Dermis microvascular lymphatic vessel endothelial cell (primary cell): ENCODE measurements at places on chromosomes 16 and 17. TPM values are rescaled to one million over a fixed set of nuclear protein-coding genes. Genes with fewer than 3 reads are reported as not detected.

The AGRP gene
- not detected in 2 replicates for total RNA-seq

The NFAT5 gene
- 22.1 and 42.5 TPM in 2 replicates for total RNA-seq

The MARVELD3 gene
- 0.39 and 0.51 TPM in 2 replicates for total RNA-seq

The GPR142 gene
- 0.13 TPM in 1 of 2 replicates, not detected in the other for total RNA-seq

The BCL6B gene
- 57.9 and 85.0 TPM in 2 replicates for total RNA-seq

The SLC22A31 gene
- total RNA-seq, result under 0.01 TPM in 1 of 2 replicates, not detected in the other

The GAS2L2 gene
- total RNA-seq, result under 0.01 TPM in 1 of 2 replicates, not detected in the other

DNA sequence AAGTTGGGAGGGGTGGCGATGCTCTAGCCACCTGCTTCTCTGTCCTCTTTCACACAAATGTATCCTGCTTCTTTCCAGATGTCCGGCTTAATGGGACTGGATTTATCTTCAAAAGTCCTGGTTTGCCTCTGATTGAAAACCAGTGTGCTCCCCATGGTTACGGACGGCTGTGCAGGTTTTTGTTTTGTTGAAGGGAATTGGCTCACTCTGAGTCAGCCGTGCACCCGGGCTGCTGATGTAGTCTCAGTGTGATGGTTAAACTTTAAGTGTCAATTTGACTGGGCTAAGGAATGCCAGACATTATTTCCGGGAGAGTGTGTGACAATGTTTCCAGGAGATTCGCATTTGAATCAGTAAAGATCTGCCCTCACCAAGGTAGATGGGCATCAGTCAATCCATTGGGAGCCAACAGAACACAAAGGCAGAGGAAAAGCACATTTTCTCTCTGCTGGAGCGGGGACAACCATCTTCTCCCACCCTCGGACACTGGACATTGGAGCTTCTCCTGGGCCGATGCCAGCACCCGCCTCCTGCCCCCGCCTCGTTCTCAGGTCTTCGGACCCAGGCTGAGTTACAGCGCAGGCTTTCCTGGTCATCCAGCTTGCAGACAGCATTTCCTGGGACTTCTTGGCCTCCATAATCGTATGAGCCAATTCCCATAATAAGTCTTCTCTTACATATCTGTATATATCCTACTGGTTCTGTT, 126.9 kb upstream of the TNRC6C start:
- no peak for DNase-seq

DNA sequence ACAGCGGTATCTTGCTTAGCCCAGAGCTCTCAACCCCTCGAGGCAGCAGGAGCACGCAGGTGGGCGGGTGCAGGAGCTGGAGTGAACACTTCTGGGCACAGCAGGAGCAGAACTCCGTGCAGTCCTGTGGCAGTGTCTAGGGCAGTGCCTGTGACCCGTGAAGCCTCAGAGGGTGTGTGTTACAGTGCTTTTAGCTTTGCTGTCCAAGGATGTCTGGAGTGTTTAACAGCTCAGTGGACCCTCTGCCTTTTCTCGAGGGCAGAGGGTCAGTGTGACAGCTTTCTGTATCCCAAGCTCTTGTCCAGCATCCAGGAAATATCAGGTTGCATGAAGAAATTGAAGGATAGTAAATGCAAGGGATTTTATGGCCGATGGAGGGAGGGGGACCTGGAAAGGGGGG, 16.4 kb upstream of the SSTR5 start:
- DNase-seq, result no peak

DNA sequence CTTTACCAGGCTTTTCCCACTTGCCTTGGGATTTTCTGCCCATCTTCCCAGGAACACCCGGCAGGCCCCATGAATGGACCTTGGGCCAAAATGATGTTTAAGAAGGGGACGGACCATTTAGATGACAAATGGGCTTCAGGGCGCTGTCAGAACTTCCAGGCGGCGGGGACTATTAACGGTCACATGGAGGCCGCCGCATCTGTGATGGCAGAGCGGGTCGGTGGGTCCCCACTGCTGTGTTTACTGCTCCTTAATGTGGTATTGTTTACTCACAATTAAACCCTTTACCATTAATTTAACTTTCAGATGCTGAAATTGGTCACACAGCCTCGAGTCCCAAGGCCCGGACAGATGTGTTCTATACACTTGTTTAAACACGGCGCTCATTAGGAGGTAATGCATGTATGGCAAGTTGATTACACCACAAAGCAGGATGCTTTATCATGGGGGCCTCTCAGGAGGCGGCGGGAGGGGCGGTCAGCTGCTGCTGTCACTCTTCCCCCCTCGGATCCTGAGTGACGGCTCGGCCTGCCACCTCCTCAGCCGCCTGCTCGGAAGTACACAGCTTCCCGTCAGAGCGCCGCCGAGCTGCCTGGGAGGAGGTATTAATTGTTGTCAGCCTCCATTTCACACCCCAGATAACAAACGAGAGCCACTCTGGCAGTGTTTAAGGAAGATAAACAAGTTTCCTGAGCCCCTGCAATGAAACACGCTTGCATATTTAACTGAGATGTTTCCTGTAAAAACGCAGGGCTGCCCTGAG, 83.9 kb upstream of the IRX3 start:
- DNase-seq, result no peak

DNA sequence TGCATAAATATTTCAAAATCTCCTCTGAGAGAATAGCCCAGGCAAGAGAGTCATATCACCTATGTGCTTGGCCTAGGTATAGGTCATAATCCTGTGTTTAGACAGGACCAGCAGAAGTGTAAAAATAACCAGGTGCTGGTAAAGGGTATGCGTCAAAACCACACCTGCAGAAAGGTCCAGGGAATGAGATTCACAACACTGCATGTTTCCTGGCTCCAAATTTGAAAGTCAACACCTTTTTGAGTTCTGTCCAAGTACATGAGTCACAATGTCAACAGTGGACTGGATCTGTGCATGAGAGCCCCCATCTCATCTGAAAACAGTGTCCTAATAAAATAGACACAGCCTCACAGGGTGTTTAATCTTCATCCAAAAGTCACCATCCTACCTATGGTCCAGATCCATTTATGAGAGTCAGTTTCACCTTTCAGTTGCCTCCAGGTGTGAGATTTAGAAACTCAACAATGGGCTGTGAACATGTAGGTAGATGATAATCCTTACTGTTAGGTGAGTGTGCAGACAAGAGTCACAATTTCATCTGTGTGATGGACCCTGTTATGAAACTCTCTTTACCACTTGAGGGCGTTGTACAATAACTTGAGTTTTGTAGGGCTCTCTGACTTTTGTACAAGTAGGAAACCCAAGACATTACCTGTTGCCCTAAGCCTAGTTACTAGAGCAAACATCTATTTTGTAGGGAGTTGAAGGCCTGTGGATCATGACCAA, 2100.7 kb downstream of the TP53TG3F start:
- no peak for DNase-seq

GRCh38 chr17:70519300-70519699, 350.0 kb downstream of the KCNJ2 start:
- DNase-seq, result no peak

- DNase-seq, result no peak
Measured at GRCh38 chr17:42985225-42985624, 4.9 kb downstream of the RUNDC1 start.

- no peak for DNase-seq
Measured at GRCh38 chr17:81137248-81137647, 28.1 kb upstream of the PVALEF start.

GRCh38 chr17:41415833-41416335, 8.5 kb downstream of the KRT37 start:
- DNase-seq, result no peak

DNA sequence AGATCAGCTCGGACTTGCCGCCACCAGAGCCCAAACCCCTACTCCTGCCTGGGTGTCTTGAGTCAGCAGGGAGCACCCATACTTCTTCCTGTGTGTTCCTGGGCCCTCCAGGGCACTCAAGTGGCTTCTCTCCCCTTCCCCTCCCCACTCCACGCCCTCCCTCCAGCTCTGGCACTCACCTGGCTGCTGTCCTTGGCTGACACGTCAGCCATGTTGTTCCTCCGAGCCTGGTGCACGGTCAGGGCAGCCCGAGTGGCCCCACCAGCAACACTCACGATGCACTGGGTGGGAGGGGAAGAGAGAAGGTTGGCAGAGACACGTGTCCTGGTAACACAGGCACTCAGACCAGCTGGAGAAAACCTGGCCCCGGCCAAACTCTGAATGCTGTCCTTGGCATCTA, 11.5 kb downstream of the RUSF1 start:
- DNase-seq, result no peak
